ENCODE measurements at places on chromosomes 12 and 14. TPM values are rescaled to one million over a fixed set of nuclear protein-coding genes. Genes with fewer than 3 reads are reported as not detected.

- no peak for DNase-seq
- no peaks in the 10 kb centered on the region for H3K27me3 ChIP-seq
- no peaks in the 10 kb centered on the region for H3K4me1 ChIP-seq
These were observed 50.9 kb upstream of the CPNE8 start for GRCh38 chr12:38956337-38956736.

DNA sequence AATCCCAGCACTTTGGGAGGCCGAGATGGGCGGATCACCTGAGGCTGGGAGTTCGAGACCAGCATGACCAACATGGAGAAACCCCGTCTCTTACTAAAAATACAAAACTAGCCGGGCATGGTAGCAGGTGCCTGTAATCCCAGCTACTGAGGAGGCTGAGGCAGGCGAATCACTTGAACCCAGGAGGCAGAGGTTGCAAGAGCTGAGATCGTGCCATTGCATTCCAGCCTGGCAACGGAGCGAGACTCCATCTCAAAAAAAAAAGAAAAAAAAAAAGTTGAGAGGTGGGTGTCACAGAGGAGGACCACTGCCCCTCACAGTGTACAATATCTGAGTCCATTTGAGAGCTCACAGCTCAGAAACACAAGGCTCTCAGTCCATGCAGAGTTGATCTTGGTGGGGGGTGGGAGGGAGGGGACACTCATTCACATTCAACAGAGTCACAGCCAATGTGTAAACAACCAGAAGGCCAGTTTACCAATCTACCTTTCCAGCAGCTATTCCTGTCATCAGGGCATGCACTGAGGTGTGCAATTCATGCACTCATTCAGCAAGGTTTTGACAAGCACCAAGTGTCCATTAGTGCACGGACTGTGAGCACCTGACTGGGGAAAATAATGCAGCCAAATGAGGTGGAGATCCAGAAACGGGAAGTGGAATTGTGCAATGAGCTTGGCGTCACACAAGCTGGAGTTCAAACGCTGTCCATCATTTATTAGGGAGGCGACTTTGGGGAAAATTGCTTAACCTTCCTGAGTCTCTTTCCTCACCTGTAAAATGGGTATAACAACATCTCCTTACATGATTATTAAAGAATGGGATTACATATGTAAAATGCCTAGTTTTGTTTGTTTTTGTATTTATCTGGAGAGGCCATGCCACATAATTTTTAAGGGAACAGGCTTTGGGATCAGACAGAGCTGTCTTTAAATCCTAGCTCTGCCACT, 4.4 kb upstream of the EIF5 start:
- no peak for DNase-seq
- no peak overlapping the region for H3K4me3 ChIP-seq
- no peak overlapping the region for H3K27ac ChIP-seq
- H3K4me1 ChIP-seq: peaks cover 15% of the 10 kb centered on the region
- peaks cover 8% of the 10 kb centered on the region for H3K27me3 ChIP-seq
- no peaks in the 10 kb centered on the region for H3K36me3 ChIP-seq

GRCh38 chr12:95999484-95999883, 3.3 kb upstream of the HAL start:
- H3K4me1 ChIP-seq: peaks cover 4% of the 10 kb centered on the region
- H3K27me3 ChIP-seq: no peaks in the 10 kb centered on the region
- no peak for DNase-seq
- no peak overlapping the region for H3K27ac ChIP-seq
- peaks cover 6% of the 10 kb centered on the region for H3K36me3 ChIP-seq
- no peak overlapping the region for H3K4me3 ChIP-seq

SLC2A3 gene
- 186 TPM for total RNA-seq

GRCh38 chr12:96720363-96720705, 186.7 kb upstream of the NEDD1 start:
- no peaks in the 10 kb centered on the region for H3K27me3 ChIP-seq
- no peaks in the 10 kb centered on the region for H3K36me3 ChIP-seq
- no peak overlapping the region for H3K27ac ChIP-seq
- H3K4me1 ChIP-seq: no peaks in the 10 kb centered on the region
- no peak overlapping the region for H3K4me3 ChIP-seq

- no peaks in the 10 kb centered on the region for H3K4me1 ChIP-seq
- H3K27me3 ChIP-seq: peaks cover 20% of the 10 kb centered on the region
- no peak overlapping the region for H3K27ac ChIP-seq
- H3K36me3 ChIP-seq: peaks cover 2% of the 10 kb centered on the region
These were observed 8.2 kb upstream of the TMEM263 start for GRCh38 chr12:106947461-106947860.

DNA sequence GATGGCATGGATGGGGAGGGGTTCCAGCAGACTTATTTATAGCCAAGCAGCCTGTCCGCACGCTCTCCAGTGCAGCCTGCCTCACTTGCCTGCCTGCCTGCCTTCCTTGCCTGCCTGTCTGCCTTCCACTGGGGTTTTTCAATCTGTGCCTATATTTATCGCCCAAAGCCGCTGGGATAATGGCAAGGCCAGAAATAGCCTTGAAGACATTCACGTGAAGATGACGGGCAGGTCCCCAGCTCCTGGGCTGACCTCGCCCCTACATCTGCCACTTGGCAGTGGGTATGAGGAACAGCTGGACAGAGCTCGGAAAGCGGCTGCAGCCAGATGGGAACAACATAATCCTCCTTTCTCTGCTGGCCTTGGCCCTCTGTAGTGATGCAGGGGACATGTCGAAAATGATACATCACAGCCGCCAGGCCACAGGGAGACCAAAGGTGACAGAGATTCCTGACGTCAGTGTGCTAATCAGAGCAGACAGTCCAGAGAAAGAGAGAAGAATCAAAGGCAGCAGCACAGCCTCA, 53.3 kb downstream of the PITPNM2 start:
- no peaks in the 10 kb centered on the region for H3K27me3 ChIP-seq
- no peak for DNase-seq
- no peak overlapping the region for H3K27ac ChIP-seq
- peaks cover 17% of the 10 kb centered on the region for H3K4me1 ChIP-seq
- H3K4me3 ChIP-seq: no peak overlapping the region
- H3K36me3 ChIP-seq: no peaks in the 10 kb centered on the region

GRCh38 chr14:31219169-31219568, 11.6 kb upstream of the HECTD1 start:
- no peaks in the 10 kb centered on the region for H3K4me1 ChIP-seq
- no peak for DNase-seq
- no peak overlapping the region for H3K27ac ChIP-seq
- no peaks in the 10 kb centered on the region for H3K27me3 ChIP-seq
- no peaks in the 10 kb centered on the region for H3K36me3 ChIP-seq
- no peak overlapping the region for H3K4me3 ChIP-seq

- no peak overlapping the region for H3K27ac ChIP-seq
- H3K27me3 ChIP-seq: peaks cover 7% of the 10 kb centered on the region
- no peaks in the 10 kb centered on the region for H3K36me3 ChIP-seq
These were observed 13.4 kb downstream of the MYL2 start for GRCh38 chr12:110906985-110907384.

- H3K27ac ChIP-seq: peak overlapping the region; percentile 90
- no peaks in the 10 kb centered on the region for H3K27me3 ChIP-seq
- peaks cover 73% of the 10 kb centered on the region for H3K4me1 ChIP-seq
- no peak for DNase-seq
- no peak overlapping the region for H3K4me3 ChIP-seq
These were observed 61.7 kb downstream of the FBXO34 start for GRCh38 chr14:55332654-55333570.

ACRBP gene
- total RNA-seq: 3.5 TPM

- H3K36me3 ChIP-seq: no peaks in the 10 kb centered on the region
- no peak for DNase-seq
- peaks cover 13% of the 10 kb centered on the region for H3K4me1 ChIP-seq
These were observed 42.5 kb downstream of the DUSP6 start for GRCh38 chr12:89309815-89310214.

INHBE gene
- total RNA-seq: not detected

DNA sequence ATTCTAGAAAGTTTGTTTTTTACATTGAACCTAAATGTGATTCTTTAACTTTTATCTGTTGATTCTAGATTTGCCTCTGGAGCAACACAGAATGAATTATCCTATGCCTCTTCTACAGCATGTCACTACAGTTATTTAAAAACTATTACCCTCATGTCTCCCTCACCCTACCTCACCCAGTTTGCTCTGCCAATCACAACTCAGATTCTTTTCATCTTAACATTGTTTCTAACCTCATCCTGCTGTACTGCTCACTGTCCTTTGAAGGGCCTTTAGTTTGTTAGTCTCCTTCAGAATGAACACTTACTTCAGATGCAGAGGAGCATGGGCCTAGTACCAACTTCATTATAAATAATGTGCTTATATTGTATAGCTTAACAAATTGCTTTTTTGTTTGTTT, 21.5 kb downstream of the YLPM1 start:
- no peak for DNase-seq
- H3K36me3 ChIP-seq: peaks cover 49% of the 10 kb centered on the region
- H3K4me1 ChIP-seq: no peaks in the 10 kb centered on the region
- no peak overlapping the region for H3K4me3 ChIP-seq
- H3K27me3 ChIP-seq: no peaks in the 10 kb centered on the region
- no peak overlapping the region for H3K27ac ChIP-seq

DNA sequence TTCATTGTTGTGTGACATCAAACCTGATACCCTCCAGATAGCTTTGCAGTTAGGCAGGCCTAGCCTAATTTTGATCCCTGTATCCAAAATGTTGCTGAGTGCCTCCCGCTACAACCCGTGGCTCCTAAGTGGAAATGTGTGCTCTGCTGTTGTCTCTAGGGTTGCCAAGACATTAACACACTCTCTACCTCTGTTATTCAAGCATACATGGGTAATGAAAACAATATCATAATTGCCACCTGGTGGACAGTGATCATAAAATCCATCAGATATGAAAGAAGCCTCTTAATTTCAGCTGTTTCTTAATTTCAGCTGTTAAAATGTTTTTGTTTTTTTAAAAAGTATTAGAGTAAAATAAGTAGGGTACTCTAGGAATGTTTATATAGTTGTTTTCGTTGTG, 93.5 kb downstream of the PLEKHA5 start:
- H3K4me1 ChIP-seq: peaks cover 18% of the 10 kb centered on the region
- H3K27me3 ChIP-seq: no peaks in the 10 kb centered on the region
- no peak for DNase-seq
